ENCODE measurements at places on chromosomes 5 and 9.

DNA sequence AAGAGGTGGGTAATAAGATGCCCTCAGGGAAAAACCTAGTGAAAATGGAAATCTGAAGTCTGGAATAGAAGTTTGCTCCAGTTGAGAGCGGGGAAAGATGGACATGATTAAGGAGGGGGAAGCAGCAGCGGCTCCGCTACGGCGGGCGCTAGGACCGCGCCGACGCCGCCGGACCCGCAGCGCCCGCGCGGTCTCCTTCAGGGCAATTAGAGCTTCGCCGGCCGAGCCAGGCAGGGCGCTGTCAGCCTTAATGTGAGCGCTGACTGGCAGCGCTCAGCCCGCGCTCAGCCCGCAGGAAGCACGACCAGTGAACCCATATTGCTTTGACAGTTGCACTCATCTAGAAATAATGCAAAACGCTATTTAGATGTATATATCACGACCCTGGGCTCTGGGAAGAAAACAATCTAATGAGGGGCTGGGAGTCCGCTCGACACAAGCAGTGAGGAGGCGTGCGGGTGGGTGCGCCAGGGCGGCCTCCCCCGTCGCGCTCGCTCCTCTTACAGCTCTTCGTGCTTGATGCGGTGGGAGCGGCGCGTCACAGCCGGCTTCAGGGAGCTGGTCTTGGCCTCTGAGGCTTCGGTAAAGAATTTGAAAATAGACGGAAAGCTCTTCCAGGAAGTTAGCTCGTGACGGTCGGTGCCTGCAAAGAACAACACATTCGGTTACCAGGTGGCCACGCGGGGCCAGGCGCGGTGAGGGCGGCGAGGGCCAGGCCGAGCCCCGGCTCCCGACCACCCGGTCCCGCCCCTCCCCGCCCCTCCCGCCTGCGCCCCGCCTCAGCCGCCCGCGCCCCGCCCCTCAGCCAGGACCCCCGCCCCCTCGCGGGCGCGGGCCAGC is 37.7 kb downstream of the NR2F1 start:
- peaks cover 2% of the 10 kb centered on the region for H3K4me1 ChIP-seq
- DNase-seq = peak; percentile 57
- peak overlapping the region; percentile 54 for H3K27ac ChIP-seq
- H3K27me3 ChIP-seq = peaks cover 9% of the 10 kb centered on the region

DNA sequence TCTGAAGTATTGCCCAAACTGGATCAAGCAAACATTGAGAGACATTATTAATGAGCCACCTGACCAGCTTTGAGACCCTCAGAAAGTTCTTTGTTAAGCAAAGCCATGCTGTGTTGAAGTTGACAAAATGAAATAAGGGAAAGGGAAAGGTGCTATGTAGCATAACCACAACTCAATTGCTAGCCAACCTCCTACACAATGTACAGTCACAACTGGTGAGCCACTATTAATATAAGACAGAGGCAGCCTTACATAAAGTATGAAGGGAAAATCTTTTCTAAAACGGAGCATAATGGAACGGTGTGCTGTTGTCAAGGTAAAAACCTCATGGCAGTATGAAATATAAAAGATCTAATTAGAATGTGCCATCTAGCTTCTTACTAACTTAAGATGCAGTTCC is 375.8 kb upstream of the ST8SIA4 start:
- H3K36me3 ChIP-seq = no peaks in the 10 kb centered on the region
- no peaks in the 10 kb centered on the region for H3K4me1 ChIP-seq
- no peaks in the 10 kb centered on the region for H3K27me3 ChIP-seq
- no peak overlapping the region for H3K27ac ChIP-seq
- H3K4me3 ChIP-seq = no peak overlapping the region

DNA sequence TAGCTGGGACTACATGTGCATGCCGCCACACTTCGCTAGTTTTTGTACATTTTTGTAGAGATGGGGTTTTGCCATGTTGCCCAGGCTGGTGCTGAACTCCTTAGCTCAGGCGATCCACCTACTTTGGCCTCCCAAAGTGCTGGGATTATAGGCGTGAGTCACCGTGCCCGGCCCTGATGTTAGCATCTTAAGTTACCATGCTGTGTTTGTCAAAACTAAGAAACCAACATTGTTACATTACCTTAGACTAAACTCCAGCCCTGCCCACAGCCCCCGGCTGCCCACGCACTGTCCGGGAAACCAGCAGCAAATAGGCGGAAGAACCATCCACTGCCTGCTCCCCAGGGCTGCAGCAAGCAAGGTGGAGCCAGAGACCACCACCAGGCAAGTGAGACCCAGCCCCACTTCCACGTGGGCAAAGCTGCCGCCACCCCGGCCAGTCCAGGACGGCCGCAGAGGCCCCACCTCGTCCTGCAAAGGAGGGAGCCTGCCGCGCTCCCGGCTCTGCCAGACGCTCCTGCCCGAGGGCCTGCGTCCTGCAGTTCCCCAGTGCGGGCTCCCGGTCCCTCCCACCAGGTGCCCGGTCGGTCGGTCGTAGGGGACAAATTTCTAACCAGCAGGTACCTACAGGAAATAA is 35.7 kb upstream of the TXN start:
- H3K4me3 ChIP-seq = no peak overlapping the region
- no peak for DNase-seq
- no peaks in the 10 kb centered on the region for H3K36me3 ChIP-seq
- no peaks in the 10 kb centered on the region for H3K4me1 ChIP-seq
- no peak overlapping the region for H3K27ac ChIP-seq
- no peaks in the 10 kb centered on the region for H3K27me3 ChIP-seq

GRCh38 chr5:66145737-66146136 is 1.6 kb downstream of the SREK1 start:
- no peak overlapping the region for H3K27ac ChIP-seq
- no peaks in the 10 kb centered on the region for H3K36me3 ChIP-seq
- H3K4me3 ChIP-seq = peak overlapping the region; percentile 64
- no peak for DNase-seq
- peaks cover 36% of the 10 kb centered on the region for H3K4me1 ChIP-seq
- H3K27me3 ChIP-seq = no peaks in the 10 kb centered on the region

DNA sequence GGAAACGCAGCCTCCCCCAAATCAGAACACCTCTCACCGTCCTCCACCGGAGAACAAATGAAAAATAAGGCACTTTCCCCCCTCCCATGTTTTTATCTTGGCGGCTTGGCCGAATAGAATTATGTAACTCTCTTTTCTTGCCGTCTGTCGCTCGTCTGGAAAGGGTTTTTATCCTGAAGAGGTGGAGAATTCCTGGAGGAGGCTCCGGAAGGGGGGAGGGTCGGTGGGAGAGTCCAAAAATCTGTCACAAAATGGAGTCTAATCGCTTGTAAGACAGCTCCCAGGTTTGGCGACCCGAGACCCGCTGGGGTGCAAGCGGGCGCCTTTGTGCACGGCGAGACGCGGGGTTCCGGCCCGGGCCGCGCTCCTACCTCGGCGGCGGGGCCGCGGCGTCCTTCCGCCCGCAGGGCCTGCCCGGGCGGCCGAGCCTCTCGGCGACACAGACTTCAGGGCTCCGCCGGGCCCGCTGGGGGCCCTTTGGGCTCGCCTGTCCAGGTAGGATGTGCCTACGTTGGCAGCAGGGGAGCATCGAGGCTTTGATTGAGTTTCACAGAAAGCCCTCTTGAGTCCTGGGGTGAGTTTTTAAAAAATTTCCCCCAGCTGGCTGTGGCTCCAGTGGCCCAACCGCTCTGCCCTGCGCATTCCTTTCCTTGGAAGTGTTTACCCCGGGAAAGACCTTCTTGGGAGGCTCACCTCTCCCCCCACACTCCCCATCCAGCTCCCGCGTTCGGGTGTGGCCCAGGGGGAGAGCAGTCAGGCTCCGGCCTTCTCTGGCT is 5.0 kb downstream of the LMX1B start:
- no peaks in the 10 kb centered on the region for H3K36me3 ChIP-seq
- peaks cover 88% of the 10 kb centered on the region for H3K27me3 ChIP-seq
- H3K4me1 ChIP-seq = peaks cover 20% of the 10 kb centered on the region
- H3K4me3 ChIP-seq = no peak overlapping the region
- no peak for DNase-seq

GRCh38 chr5:117800261-117800660 is 1188.1 kb downstream of the DTWD2 start:
- no peak overlapping the region for H3K27ac ChIP-seq
- H3K4me3 ChIP-seq = no peak overlapping the region
- no peak for DNase-seq

DNA sequence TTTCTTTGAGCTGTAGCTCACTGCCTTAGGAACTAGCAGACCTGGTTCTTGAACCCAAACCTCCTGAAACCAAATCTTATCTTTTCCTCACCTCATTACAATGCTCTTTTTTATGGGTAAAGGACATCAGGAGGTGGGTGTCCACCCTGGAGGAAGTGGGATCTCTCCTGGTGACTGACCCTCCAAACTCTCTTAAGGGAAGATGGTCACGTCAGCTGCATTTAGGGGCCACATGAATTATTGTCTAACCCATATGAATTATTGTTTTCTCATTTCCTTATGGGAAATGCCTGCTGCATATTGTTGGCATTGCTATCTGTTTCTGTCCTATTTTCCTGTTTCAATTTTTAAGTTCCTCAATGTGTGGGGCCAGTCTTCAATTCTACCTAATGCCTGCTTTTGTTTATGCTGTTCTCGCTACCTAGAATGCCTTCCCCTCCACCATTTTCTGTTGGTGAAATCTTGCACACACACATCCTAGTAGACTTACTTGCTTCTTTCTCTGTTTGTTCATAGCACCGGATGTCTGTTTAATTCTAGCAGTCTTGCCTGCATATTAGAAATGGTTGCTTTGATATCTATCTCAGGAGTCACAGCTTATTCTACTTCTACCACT is 22.0 kb upstream of the SPINK1 start:
- no peaks in the 10 kb centered on the region for H3K4me1 ChIP-seq
- no peak for DNase-seq
- H3K36me3 ChIP-seq = no peaks in the 10 kb centered on the region
- H3K27ac ChIP-seq = no peak overlapping the region
- no peak overlapping the region for H3K4me3 ChIP-seq
- H3K27me3 ChIP-seq = no peaks in the 10 kb centered on the region

GRCh38 chr5:89904442-89904841 is 505.1 kb downstream of the CETN3 start:
- H3K4me3 ChIP-seq = no peak overlapping the region
- H3K4me1 ChIP-seq = no peaks in the 10 kb centered on the region
- DNase-seq = no peak

- no peak overlapping the region for H3K4me3 ChIP-seq
- H3K27ac ChIP-seq = no peak overlapping the region
- no peaks in the 10 kb centered on the region for H3K36me3 ChIP-seq
Observed at GRCh38 chr5:179268966-179269693, 76.1 kb downstream of the ADAMTS2 start.

DNA sequence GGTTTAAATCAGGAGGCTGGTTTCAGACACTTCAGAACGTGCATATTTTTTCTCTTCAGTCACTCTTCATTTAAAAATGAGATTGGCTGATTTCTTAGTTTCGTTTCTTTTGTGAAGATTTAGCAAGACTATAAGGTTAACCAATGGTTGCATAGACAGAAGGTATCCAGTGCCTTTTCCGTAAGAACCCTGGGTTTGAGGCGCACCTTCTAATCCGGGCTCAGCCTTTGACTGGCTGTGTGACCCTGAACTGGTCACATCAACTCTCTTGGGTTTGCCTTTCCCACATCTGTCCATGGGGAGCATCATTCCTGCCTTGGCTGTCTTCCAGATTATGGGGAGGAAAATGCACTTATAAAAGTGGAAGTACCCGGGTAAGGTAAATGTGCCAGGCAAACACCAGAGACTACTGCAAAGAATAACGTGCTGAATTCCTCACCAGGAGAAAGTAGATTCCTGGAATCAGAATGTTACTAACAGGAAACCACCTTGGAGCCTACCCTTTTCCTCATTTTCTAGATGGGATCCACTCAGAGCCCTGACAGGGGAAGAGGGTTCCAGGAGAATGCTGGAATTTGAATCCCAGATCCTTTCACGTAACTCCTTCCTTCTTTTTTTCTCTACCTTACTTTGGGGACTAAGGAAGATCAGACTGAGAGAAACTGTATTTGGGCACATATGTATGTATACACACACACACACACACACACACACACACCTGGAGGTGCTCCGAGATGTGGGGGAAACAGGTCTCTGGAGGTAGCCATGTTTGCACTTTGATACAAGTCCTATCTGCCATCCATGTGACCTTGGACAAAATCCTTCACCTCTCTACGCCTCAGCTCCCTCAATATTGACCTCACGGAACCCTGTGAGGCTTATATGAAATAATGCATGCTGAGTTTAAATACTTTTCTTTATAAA is 6.8 kb downstream of the HAND1 start:
- H3K27ac ChIP-seq = no peak overlapping the region
- H3K27me3 ChIP-seq = peaks cover 68% of the 10 kb centered on the region
- DNase-seq = no peak
- no peak overlapping the region for H3K4me3 ChIP-seq
- H3K36me3 ChIP-seq = no peaks in the 10 kb centered on the region
- H3K4me1 ChIP-seq = peaks cover 36% of the 10 kb centered on the region

- no peaks in the 10 kb centered on the region for H3K27me3 ChIP-seq
- no peak overlapping the region for H3K4me3 ChIP-seq
- H3K4me1 ChIP-seq = peaks cover 17% of the 10 kb centered on the region
Observed at GRCh38 chr9:91162784-91163443, 198.8 kb downstream of the AUH start.

DNA sequence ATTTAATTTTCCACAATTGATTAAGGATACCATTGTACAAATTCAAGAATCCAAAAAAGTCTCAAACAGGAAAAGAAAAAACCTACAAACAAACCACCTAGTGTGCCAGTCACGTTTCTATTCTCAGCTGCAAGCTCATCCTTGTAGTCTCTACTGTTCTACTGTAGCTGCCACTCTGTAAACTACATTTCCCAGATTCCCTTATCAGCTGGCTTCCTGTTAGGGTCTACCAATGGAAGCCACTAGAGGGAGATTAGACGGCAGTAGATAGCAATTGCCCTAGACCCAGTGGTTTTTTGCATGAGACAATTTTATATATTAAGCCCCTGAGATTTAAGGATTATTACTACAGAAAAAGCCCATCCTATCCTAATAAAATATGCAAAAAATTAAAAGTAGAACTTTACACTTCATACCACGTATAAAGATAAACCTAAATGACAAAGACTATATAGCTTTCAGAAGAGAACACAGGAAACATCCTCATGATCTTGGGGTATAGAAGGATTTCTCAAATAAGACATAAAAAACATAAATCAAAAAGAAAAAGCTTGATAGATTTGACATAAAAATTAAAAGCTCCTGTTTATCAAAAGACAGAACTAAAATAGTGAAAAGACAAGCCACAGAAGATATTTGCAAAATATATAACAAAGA is 37.4 kb downstream of the P4HA2 start:
- H3K4me3 ChIP-seq = no peak overlapping the region
- no peaks in the 10 kb centered on the region for H3K27me3 ChIP-seq
- H3K4me1 ChIP-seq = no peaks in the 10 kb centered on the region
- DNase-seq = no peak
- H3K27ac ChIP-seq = no peak overlapping the region

GRCh38 chr5:177070536-177071191 is 16.1 kb upstream of the FGFR4 start:
- H3K27ac ChIP-seq = no peak overlapping the region
- no peak for DNase-seq
- H3K27me3 ChIP-seq = no peaks in the 10 kb centered on the region
- H3K36me3 ChIP-seq = peaks cover 6% of the 10 kb centered on the region

GRCh38 chr5:45508135-45508534 is 188.0 kb downstream of the HCN1 start:
- H3K27me3 ChIP-seq = no peaks in the 10 kb centered on the region
- DNase-seq = no peak
- no peak overlapping the region for H3K4me3 ChIP-seq
- no peak overlapping the region for H3K27ac ChIP-seq

Data from T-cell (primary cell).